Diencephalon (tissue), 1 donor: ENCODE measurements at places on chromosomes 5 and 9. TPM values are rescaled to one million over a fixed set of nuclear protein-coding genes. Genes with fewer than 3 reads are reported as not detected.

Gene FIBCD1
- total RNA-seq: 2.1 TPM

Gene GRHPR
- 73.1 TPM for total RNA-seq

Gene KLF4
- total RNA-seq: 4.8 TPM

Gene ORM2
- not detected for total RNA-seq

Gene RNF183
- not detected for total RNA-seq

Gene PCDHGB3
- total RNA-seq: 9.2 TPM

Gene STC2
- total RNA-seq: 0.23 TPM

Gene ALDOB
- total RNA-seq: 0.23 TPM

Gene PHF24
- total RNA-seq: 45.2 TPM

Gene CNTFR
- total RNA-seq: 17.5 TPM

Gene APBA1
- 93.2 TPM for total RNA-seq

Gene ZNF454
- total RNA-seq: 10.6 TPM

Gene CDC14B
- 41.3 TPM for total RNA-seq

Gene PCDHB10
- total RNA-seq: 22.4 TPM

Gene KCNV2
- not detected for total RNA-seq

Gene ISCA1
- 93.4 TPM for total RNA-seq

Gene ASTN2
- total RNA-seq: 32.8 TPM

Gene KIF4B
- 0.46 TPM for total RNA-seq

Gene NR6A1
- 2.5 TPM for total RNA-seq

Gene ADRB2
- 2.1 TPM for total RNA-seq

Gene CARD9
- total RNA-seq: 2.3 TPM

Gene ACOT12
- total RNA-seq: 5.1 TPM

Gene PCDHB11
- 14.8 TPM for total RNA-seq

Gene PCDHB7
- total RNA-seq: 8.5 TPM

Gene ADAMTS13
- total RNA-seq: 3.5 TPM

Gene ADAMTS12
- 5.8 TPM for total RNA-seq

Gene SHISAL2B
- 0.92 TPM for total RNA-seq

Gene PDE8B
- total RNA-seq: 15.5 TPM

Gene GPR150
- 0.23 TPM for total RNA-seq

Gene PCDHGB7
- total RNA-seq: 18.2 TPM

Gene AQP7
- not detected for total RNA-seq

Gene SAPCD2
- 4.2 TPM for total RNA-seq

Gene HK3
- total RNA-seq: 1.2 TPM

Gene SMIM33
- total RNA-seq: not detected

Gene LRRTM2
- 67.6 TPM for total RNA-seq

Gene NREP
- total RNA-seq: 588 TPM

Gene IFNA5
- not detected for total RNA-seq

Gene ADGRD2
- 0.46 TPM for total RNA-seq

Gene FBP2
- total RNA-seq: 0.23 TPM

Gene SLC34A1
- total RNA-seq: not detected

Gene CORO2A
- total RNA-seq: 7.6 TPM

Gene HAVCR2
- 11.1 TPM for total RNA-seq

Gene IZUMO3
- not detected for total RNA-seq

Gene PCDH12
- total RNA-seq: 3.2 TPM

Gene MAN1B1
- 44.8 TPM for total RNA-seq

Gene PLCXD3
- 23.5 TPM for total RNA-seq

Gene RETREG1
- total RNA-seq: 64.4 TPM

Gene SNCB
- 31.8 TPM for total RNA-seq

Gene CTSV
- 0.46 TPM for total RNA-seq
